Activated CD4-positive, alpha-beta T cell treated with anti-CD3 and anti-CD28 coated beads, Interleukin-2, Interleukin-4, amounts not matched to agents 100 ng/mL and 50 ng/mL, durations not matched to agents 16 hours and 8 hours (primary cell): ENCODE measurements at places on chromosomes 7 and 10.

GRCh38 chr10:110138197-110138812 lies 69.1 kb upstream of the MXI1 start:
- peak; percentile 67 for DNase-seq

DNA sequence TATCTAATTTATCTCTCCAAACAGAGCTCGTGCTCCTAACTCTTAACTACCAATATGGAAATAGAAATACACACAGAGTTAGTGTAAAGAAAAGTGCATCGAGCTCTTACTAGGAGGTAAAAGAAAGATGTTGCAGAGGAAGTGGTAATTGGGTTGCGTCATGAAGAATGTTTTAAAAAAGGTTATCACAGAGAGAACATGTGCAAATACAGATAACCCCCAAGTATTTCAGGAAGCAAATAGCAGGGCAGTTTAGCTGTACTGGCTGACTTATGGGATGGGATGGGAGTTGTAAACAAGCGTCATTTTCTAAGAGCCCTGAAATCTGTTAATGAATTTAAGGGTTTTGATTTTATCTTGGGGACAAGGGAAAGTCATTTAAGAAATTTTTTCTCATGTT lies 153.9 kb downstream of the AGMO start:
- DNase-seq: no peak

DNA sequence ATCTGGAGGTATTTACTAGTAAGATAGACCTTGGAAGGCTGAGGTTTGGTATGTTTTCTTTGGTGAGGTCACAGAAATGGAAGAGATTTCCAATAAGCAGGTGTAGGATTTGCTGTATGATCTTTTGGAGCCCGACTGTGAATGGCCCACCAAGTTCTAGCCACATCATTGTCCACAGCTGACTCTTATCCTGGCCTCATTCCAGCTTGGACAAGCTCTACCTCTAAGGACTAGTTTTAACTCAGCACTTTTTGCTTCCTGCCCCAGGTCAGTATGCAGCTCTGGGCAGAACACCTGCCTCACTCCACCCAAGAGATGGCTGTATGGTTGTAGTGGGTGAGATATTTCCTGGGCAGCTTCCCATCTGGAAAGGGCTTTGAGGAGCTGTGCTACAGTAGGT lies 6.1 kb upstream of the CPA4 start:
- no peak for DNase-seq

DNA sequence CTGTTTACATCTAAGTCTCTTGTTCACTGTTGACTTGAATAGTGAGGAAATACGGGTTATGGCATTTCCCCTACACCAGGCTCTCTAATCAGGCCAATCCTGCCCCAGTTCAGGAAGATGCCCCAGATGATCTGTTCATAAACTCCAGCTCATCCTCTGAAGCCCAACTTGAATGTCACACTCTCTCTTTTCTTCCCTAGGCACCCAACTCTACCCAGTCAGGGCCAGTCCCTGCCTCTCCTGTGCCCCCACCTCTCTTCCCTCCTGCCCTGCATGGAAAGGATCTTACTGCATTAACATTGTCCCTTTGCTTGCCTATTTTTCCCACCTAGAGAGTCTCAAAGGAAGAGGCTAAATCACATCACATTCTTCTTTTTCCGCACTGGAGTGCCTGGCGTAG lies 10.6 kb upstream of the TRPV6 start:
- no peak for DNase-seq

DNA sequence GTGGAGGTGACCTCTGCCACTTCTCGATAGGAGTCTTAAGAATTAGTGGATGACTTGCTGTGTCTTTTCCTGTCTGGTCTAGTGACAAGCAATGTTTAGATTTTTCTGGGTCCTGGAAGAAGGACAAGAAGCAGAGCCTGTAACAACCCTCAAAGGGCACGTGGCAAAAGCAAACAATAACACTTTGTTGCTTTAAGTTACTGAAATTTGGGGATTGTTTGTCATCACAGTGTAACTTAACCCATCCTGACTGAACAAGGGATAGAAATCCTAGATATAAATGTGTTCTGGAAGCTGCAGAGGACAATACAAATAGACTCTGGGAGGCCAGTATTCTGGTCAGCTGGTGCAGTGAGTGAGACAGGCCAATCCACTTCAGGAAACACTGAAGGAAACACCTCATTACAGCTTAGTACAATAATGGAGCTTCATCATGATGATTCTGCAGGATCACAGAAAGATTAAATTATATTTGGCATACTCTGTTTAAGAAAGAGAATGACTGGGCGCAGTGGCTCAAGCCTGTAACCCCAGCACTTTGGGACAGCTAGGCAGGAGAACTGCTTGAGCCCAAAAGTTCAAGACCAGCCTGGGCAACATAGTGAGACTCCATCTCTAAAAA lies 23.3 kb downstream of the ENKUR start:
- DNase-seq: no peak

GRCh38 chr7:16205466-16205865 lies 215.9 kb downstream of the CRPPA start:
- DNase-seq: no peak

- DNase-seq: no peak
Measured at GRCh38 chr7:73354821-73355220, 26.9 kb downstream of the FKBP6 start.

GRCh38 chr10:131216681-131217230 lies 94.8 kb downstream of the TCERG1L start:
- DNase-seq: no peak

DNA sequence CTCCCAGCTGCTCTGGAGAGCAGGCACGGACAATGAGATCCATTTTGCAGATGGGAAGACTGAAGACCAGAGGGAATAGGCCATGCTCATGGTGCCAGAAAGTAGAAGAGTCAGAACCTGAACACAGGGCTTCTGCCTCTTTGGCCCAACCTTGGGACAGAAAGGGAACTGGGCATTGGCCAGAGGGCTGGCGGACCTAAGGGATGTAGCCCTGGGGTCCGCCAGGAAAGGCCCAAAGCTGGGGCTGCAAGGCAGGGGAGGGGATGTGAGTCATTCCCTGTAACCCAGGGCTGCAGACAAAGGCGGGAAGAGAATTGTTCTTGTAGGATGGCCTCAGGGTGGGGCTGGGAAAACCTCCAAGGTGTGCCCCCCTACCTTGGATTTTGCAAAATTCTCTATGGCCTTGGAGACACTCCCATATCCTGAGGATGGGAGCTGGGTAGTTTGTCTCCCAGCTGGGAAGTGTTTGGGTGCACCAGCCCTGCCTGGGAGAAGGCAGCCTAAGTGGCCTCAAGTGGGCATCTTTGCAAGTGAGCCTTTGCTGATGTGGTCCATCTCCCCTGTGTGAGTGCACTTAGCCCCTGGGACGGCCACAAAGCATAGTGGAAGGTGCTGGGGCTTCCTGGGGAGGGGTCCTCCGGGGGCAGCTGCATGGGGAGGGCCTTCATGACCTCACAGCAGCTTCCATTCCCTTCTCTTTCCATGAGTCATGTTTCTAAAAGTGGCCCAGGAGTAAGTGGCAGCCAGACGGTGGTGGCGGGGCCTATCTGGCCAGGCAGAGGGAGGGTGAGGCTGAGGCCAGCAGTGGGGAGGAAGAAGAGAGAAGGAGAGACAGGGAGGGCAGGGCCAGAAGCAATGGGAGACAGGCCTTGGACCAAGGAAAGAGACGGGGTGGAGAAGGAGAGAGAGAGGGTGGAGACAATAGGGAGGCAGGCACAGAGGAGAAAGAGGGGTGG lies 9.2 kb downstream of the AQP1 start:
- DNase-seq: no peak

DNA sequence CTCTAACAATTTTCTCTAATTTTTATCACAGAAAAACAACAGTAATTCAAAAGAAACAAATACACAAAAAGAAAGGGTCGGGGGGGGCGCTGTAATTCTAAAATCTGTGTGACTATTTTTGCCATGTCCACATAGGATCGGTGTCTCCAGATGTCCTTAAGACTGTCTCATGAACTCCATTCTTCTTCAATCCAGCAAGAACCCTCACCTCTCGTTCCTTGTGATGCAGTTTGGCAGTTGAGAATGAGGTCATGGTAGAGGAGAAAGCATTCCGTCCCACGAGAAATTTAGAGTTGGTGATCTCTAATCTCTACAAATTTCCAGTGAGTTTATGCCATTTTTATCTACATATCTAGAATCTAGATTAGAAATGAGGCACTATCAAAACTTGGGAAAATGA lies 394.7 kb downstream of the TFEC start:
- no peak for DNase-seq

GRCh38 chr10:43253461-43254198 lies 13.2 kb downstream of the RASGEF1A start:
- no peak for DNase-seq

DNA sequence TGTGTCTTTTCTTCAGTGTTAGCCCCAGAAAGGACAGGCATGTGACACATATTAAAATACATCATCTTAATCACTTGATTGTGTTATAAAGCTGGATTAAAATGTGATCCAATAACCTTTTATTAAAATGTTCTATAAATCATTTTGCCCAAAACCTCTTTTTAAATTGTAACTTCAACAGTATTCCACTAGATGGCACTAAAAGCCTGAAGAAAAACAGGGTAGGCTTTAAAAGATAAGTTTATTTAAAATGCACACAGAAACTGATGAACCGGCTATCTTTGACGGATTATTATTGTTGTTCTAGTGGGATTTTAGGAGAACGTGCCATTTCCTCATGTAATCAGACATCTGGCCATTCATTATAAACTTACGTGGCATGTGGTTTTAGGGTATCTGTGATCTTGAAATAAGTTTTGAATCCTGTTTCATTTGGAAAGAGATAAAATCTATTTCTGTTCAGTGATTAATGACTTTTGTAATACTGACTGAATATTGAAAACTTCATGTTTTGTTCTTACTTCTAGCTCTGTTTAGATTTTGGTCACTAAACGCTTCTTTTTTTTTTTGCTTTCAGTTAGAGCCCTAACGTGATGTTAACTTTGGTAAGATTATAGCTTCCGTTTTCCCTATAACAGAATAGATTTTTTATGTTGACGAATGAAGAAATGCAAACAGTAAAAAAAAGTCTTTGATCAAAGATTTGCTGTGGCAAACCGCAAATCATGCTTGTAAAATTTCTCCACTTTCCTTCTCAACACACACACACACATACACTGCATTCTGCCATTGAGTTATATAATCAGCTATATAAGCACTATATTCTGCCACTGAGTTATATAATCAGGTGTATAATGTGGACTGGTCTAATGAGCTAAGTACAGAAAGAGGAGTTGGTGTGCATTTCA lies 13.6 kb downstream of the VPS50 start:
- peak; percentile 32 for DNase-seq

- no peak for DNase-seq
Measured at GRCh38 chr10:25047591-25048301, 31.3 kb downstream of the THNSL1 start.

GRCh38 chr7:29854257-29854938 lies 48.1 kb downstream of the WIPF3 start:
- no peak for DNase-seq

- DNase-seq: no peak
Measured at GRCh38 chr10:22005763-22006162, 2.2 kb upstream of the DNAJC1 start.

DNA sequence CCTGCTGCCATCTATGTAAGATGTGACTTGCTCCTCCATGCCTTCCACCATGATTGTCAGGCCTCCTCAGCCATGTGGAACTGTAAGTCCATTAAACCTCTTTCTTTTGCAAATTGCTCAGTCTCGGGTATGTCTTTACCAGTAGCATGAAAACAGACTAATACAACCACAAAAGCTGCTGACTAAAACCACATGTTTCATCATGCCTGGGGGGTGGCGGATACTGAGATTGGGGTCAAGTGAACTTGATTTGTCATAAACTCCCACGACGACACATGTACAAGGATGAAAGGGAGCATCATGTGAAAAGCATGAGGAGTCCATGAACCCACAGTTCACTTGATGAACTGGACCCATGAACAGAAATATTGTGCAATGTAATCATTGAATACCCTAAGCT lies 134.9 kb upstream of the ANK3 start:
- DNase-seq: peak; percentile 34

- no peak for DNase-seq
Measured at GRCh38 chr10:71657604-71658466, 61.7 kb downstream of the C10orf105 start.

GRCh38 chr10:92492748-92493240 lies 81.1 kb downstream of the IDE start:
- DNase-seq: no peak

DNA sequence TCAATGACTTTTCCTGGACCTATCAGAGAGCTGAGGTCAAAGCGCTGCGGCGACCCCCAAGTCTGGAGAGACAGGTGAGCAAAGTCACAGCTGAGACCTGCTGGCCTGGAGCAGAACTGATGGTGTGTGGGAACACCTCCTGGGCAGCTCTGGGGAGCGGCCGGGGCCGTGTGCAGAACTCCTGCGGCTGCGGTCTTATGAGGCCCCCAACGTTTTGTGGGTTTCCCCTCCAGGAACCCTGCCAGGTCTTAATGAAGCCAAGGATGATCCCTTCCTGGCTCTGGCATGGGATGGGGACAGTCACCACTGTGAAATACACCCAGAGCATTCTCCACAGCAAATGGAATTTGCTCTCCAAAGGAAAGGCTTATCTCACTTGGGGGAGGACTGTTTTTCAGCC lies 26.1 kb downstream of the DPYSL4 start:
- DNase-seq: no peak

GRCh38 chr10:127907411-127908105 lies 655 bp downstream of the PTPRE start:
- no peak for DNase-seq

DNA sequence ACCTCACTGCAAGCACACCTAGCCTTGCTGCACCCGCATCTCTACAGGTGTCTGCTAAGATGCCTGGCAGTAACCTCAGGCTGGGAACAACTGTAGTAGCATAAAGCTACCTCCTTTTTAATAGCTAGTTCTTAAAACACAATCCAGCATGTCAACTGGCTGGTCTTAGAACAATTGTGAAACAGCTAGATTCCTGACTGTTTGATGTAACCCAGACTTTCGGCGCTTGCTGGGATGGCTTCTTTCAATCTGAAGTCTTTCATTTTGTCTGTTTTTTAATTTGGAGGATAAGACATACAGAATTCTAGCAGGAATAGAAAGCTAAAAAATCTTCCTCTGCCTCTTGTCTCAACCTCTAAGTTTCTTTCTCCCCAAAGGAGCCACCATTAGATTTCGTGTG lies 59.8 kb downstream of the GSDME start:
- no peak for DNase-seq
